ENCODE measurements at places on chromosomes 5 and 9. TPM values are rescaled to one million over a fixed set of nuclear protein-coding genes. Genes with fewer than 3 reads are reported as not detected.

The MEF2C gene
- total RNA-seq: 4.2 TPM

- no peak for DNase-seq
Measured at GRCh38 chr5:126384985-126385384, 38.2 kb upstream of the GRAMD2B start.

GRCh38 chr5:131392466-131393095, 128.7 kb downstream of the CDC42SE2 start:
- no peak for DNase-seq

DNA sequence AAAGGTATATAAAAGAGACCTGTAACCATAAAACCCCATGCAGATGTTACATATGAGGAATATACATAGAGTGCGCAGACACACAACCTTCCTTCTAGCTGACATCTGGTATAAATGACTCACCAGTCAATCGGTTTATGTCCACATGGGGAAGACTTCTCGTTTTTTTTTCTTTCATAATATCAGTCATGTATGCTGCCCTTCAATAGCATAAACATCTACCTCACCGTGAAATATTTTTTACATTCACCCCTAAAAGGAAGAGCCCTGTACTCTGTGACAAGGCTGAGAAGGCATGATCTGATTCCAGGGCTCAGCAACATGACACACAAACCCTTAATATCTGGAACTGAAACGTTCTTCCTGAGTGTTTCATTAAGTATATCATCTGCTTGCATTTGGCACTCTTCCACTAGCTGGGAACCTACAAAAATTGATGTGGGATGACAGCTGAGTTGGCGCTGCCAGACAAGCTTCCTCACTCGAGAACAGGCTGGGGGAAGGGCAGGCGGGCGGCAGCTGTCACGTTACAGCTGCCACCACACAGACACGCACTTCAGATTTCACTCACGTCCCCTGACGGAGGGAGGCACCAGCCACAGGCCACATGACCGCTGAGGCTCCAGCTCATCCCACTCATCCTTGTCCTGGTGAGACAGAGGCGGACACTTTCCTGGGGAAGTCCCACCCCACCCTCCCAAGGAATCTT, 74.2 kb downstream of the SHB start:
- peak; percentile 45 for DNase-seq

DNA sequence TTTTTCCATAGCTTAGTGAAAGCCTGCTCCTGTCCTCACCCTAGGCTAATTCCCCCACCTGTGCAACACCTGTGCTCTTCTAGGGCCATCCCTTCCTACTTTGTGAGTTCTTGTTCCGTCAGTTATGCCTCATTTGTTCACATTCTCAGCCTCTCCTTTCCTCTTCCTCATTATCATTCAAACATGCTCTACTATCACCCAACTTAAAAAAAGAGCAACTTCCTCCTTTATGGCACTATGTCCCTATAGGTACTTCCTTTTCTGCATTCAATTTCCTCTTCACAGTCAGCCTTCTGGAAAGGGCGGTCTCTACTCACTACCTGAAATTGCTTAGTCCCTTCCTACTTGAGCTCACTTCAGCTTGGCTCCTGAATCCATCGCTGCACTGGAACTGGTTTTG, 111.8 kb upstream of the LHFPL2 start:
- DNase-seq: no peak

The RBM18 gene
- total RNA-seq: 6.3 TPM

DNA sequence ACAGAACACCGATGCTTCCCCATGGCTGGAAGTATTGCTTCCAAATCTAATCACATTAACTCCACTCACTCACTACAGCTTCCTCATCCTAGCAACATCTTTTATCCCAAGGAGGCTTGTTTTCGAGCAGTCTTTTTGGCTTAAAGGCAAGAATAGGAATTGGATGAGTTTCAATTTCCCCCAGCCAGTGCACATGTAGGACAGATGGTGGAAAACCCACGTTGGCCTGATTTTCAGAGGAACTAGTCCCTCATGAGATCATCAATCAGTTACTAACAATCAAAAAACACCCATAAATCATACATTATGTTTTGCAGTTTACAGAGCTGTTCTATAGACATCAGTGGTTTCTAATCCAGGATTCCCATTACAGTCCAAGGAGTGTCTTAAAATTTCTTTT, 48.5 kb upstream of the AGXT2 start:
- peak; percentile 33 for DNase-seq

All from pancreas (tissue), 10 donors.